SJCRH30 (cell line): ENCODE measurements at places on chromosomes 7 and 10. TPM values are rescaled to one million over a fixed set of nuclear protein-coding genes. Genes with fewer than 3 reads are reported as not detected.

DNA sequence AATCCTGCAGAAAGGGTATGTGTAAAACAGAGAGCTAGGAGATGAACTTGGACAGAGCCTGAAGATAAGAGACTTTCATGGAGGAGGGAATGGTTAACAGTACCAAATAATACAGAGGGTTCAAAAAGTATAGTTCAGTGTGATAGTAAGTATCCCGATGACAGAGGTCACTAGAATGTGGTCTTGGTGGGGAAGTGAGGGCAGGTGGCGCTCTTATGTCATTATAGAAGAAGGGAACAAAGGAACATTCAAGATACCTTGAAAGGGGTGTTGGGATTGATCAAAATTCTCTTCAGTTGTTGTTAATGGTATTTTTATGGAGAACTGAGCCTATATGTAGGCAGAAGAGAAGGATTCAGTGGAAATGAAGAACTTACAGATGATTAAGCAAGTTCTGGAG lies 312.5 kb downstream of the SUGCT start:
- DNase-seq: no peak

- DNase-seq: peak; percentile 74
These were observed 235.0 kb downstream of the CCDC7 start for GRCh38 chr10:32680803-32681557.

DNA sequence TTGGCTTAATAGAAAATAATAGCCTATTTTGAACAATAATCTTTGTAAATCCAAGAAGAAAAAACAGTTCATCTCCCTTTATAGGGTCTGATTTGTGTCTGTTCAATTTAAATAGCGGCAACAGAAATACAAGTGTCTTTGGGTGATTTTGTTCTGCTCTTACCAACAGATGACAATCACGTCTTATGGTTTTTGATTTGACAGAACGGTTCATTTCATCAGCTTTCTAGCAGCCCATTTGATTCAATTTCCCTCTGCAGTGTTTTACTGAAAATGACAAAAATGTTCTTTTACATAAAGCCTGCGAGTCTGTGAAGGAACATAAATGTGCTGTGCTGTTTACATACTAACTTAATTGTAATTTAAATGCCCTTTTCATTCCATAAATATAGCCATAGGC lies 180.5 kb downstream of the MGMT start:
- DNase-seq: no peak

DNA sequence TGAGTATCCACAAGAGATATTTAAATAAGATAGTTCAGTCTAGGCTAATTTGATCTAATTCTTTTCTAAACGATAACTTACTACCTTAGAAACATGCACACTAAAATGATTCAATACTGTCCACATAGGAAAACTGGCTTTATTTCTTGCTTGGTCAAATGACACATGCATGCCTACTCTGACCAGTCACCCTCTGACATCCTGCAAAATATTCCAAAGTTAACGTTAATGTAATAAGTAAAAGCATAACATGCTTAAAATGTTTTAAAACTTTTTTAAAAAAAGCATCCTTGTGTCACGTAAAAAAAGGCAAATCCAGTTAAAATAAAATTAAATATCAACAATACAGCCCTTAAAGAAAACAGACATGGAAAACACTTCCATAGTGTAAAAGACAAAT lies 70.2 kb downstream of the UBE2H start:
- DNase-seq: no peak

The PAPOLB gene
- total RNA-seq: not detected in 2 replicates

DNA sequence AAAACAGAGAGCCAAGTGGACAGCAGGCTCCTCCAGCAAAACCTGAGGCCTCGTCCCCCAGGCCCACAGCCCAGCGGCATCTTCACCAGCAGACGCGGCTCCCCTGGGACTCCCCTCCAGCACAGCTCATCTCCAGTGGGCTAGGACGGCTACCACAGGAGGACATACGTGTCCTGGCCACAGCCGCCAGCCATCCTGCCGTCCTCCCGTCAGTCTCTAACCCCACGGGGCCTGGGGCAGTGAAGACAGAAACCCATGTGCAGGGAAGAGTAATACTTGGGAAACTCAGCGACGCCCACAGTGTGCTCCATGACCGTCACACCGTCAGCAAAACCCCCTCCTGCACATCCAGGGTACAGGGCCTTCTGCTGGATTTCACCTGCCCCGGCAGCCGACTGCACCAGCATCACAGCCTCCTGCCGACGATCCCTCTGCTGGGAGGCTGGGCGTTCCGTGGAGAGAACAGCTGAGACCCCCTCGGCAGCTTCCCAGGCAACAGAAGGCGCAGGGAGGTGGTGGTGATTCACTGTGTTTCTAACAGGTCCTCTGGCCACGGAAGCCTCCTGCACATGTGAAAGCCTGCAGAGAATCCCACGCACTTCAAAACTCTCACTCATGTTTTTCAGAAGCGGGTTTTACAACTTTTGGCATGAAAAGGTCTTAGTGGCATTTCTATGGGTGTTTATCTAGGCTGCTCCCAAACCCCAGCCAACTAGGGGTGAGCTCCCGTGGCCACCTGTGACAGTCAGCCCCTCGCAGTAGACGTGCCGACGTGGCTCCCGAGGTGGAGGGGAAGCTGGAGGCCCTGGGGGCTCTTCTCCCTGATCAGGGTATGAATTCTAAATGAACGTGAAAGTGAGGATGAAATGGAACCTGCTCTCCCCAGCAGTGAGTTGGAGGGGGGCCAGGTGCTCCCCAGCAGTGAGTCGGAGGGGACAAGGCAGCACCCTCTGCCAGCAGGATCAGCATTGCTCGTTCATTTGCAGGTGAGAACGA lies 513.5 kb downstream of the PTPRN2 start:
- DNase-seq: no peak

The RUFY2 gene
- total RNA-seq: 10.8 and 16.3 TPM in 2 replicates

The CCDC7 gene
- total RNA-seq: 9.7 and 12.0 TPM in 2 replicates

The ITGB8 gene
- 35.0 and 40.0 TPM in 2 replicates for total RNA-seq
